ENCODE measurements at places on chromosomes 2 and 18. TPM values are rescaled to one million over a fixed set of nuclear protein-coding genes. Genes with fewer than 3 reads are reported as not detected.

- DNase-seq, result no peak
Measured at GRCh38 chr2:147378403-147378802, 466.4 kb upstream of the ACVR2A start.

- DNase-seq, result no peak
Measured at GRCh38 chr2:170277951-170278350, 100.0 kb downstream of the MYO3B start.

- peak; percentile 8 for DNase-seq
Measured at GRCh38 chr2:88521445-88522073, 69.1 kb upstream of the FOXI3 start.

DNA sequence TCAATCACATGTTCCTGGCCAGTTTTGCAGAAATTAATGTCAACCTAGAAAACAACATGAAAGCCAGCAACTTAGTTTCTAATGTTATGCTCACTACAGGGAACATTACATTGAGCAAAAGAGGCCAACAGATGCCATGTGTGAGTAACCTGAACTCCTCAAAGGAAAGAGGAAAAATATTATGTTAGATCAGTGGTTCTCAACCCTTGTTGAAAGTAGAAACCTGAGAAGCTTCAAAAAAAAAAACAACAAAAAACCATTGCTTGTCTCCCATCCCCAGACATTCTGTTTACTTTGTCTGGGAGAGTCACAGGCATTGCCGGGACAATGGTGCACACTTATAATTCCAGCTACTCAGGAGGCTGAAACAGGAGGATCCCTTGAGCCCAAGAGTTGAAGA lies 57.7 kb downstream of the METTL4 start:
- no peak for DNase-seq

DNA sequence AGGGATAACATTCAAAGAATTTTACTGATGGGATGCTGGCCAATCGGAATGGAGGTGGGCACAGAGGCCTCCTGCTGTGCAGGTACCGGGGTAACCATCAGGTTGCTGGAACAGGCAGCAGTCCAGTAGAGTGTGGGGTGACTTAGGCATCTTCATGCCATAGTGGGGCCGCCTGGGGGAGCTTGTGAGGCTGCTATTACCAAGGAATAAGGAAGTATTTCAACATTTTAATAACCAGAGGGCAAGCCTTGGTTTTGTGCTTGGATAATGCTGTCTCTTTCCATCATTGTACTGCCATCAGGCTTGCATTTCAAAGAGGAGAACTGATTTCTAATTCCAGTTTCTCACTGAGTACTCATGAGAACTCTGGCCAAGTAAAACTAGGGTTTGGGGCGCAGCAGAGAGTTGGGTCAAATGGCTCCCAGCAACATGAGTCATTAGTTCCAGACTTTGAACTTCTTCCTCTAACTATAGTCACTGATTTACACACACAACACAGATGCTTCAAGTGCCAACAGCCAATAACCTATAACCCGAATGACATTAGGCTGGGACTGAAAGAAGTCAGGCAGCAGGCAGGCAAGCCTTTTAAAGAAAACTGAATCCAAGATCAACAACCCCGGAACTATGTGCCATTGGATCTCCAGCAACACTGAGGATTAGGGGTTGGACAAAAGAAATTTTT lies 56.1 kb upstream of the FHL2 start:
- peak; percentile 97 for DNase-seq

PPM1B gene
- 42.3 TPM for total RNA-seq

GRCh38 chr2:171009386-171009785 lies 80.3 kb downstream of the GORASP2 start:
- no peak for DNase-seq

GRCh38 chr2:66478731-66479316 lies 43.9 kb downstream of the MEIS1 start:
- DNase-seq, result no peak

STARD6 gene
- not detected for total RNA-seq

- DNase-seq, result peak; percentile 29
Measured at GRCh38 chr18:8951491-8951890, 151.0 kb upstream of the NDUFV2 start.

DNA sequence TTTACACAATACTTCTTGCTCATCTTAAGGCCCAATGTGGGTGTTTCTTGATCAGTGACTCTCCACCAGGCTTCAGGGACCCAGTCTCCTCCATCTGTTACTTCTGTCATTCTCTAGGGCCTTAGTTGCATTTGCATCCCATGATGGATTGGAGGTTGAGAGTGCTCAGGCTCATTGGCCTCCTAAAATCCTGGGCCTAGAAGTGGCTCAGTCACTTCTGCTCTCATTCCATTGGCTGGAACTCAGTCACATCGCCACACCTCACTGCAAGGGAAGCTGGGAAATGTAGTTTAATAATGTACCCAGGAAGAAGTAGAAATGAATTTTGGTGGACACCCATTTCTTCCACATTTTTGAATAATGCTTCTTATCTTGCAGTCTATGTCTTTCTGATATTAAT lies 223.5 kb downstream of the HRH4 start:
- DNase-seq, result no peak

NIF3L1 gene
- total RNA-seq, result 27.3 TPM
